ENCODE measurements at places on chromosomes 5 and 9.

DNA sequence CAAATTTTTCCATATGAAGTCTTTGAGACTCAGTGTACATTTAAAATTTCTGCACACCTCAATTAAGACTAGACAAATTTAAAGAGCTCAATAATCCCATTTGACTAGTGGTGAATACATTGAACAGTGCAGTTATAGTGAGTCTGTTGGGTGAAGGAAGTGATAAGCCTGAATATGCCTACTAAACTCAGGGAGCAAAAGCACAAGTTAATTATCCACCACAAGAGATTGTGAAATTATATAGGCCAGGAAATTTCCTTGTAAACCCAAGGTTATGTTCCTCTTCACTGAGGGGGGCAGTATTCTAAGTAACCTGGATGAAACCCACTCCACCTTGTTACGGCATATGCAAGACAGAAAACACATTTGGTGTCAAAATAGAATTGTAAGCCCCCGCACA is 612.9 kb upstream of the DAB2 start:
- no peak for DNase-seq

DNA sequence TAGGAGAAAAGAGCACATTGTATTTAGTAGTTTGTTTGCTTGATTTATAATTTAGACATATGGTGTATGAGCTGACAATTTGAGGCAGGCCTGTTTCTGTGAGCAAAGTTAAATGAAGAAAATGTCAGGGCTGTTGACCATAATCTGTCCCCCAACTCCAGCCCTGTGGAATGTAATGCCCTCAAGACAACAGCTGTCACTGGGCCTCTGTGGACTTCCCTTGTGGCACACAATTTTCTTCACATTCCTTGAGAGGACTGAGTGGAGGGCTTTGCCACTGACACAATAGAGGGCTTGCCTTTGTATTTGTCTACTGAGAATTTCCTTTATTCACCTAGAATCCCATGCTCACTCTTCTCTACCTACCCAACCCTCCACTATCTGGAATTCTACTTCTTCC is 141.2 kb upstream of the CD180 start:
- no peak for DNase-seq

DNA sequence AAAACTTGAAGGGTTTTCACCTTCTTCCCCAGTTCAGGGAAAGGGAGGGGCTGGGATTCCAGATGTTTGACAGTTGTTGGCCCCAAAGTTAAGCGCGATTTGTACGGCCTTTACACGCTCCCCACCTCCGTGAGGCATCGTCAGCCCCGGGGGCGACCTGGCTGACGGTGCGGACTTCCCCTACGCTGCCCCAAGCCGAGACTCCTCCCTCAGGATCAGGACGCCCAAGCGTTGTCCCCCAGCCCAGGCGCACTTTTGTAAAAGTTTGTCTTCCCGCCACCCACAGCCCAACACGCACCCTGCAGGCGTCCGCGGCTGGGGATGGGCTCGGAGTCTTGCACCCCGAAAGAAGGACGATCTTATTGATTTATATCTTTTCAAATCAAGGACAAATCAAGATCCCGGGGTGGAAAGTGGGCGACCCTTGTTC is 713 bp downstream of the MOB3B start:
- DNase-seq: no peak

GRCh38 chr5:179270581-179271427 is 74.5 kb downstream of the ADAMTS2 start:
- DNase-seq: no peak

DNA sequence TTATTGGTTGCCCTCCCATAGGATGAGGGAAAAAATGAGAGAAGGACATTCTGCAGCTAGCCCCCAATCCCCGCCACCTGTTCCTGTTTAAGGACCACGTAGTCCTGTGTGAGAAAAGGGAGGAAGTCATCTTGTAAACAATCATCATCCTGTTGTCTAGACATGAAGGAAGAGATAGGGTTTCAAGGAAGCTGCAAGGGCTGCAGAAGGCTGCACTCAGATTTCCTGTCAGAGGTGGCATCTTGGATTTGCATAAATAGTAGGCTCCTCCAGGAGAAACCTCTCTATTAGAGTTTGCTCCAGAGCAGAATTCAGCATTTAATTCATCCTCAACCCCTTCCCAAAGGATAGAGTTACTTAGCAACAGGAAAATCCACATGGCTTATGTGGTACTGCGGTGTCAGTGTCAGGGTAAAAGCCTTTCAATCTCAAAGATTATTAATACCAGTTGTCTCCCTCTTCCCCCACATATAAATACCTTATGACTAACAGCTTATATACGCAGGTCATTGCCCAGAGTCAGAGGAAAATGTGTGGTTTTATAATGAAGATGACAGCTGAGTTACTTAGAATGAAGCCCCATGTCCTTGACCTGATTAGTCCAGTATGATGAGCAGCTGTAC is 4.6 kb upstream of the DNAJC18 start:
- peak; percentile 90 for DNase-seq

DNA sequence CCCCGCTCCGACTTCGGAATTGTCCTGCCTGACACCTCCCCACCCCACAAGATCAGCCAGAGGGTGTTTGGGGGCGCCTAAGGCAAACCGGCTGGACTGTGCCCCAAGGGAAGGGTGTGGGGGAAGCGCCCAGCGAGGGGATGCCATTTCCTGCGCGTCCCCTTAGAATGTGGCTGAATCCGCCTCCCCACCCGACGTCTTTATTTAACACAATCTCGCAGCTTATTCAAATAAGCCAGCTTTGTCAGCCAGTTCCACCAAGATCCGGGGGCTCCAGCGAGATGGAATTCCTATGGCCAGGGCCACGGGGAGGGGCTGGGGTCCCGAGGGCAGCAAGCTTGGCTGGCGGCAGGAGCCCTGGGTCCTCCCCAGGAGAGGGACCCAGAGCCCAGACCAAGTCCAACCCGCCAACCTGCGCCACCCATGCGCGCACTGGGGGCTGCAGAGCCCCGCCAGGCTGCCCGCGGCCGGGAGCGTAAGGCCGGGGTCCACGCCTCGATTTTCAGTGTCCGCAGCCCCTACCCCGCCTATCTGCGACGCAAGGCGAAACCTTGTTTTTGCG is 7.4 kb downstream of the IRX4 start:
- no peak for DNase-seq

DNA sequence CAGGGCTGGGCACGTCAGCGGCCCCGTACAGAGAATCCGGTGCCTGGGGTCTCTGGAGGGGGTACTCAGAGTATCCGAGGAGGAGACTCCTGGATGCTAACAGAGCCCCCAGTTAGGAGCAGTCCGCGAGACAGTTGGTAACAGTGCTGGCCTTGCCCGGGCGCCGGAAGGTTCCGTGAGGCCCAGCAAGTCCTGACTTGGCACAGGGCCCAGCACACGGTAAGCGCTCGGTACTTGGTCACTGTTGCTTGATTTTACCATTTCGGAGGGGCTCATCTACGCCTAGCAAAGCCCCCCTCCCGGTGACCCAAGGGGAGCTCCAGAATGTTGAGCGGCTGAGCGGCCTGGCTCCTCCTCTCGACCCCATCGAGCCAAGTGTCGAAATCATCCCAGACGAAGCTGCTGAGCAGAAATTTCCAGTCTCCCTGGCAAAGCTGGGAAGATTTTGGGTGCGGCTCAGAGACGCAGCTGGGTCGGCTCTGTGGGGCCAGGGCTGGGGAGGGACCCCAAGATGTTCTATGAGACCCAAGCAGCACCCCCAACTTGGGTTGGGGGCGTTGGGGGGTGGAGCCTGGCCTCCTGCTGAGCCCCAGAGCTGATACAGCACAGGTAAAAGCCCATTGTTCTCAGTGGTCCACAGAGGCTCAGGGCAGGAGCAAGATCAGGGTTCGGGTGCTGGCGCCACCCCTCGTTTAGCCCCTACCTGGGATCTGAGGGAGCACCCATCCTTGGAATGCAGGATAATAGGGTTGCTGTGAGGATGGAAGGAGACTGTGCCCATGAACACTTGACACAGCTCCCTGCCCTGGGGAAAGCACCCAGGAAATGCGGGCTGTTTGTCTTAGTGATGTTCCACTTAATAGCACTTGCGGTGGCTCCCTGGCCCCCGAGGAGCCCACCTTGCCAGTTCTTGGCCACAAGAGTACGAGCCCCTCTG is 137.2 kb downstream of the C9orf50 start:
- DNase-seq: no peak

- no peak for DNase-seq
These were observed 75.3 kb downstream of the ADAMTS2 start for GRCh38 chr5:179269781-179270543.

GRCh38 chr5:10118150-10118549 is 131.5 kb downstream of the ATPSCKMT start:
- no peak for DNase-seq

- no peak for DNase-seq
These were observed 11.9 kb upstream of the SRFBP1 start for GRCh38 chr5:121949885-121950284.

DNA sequence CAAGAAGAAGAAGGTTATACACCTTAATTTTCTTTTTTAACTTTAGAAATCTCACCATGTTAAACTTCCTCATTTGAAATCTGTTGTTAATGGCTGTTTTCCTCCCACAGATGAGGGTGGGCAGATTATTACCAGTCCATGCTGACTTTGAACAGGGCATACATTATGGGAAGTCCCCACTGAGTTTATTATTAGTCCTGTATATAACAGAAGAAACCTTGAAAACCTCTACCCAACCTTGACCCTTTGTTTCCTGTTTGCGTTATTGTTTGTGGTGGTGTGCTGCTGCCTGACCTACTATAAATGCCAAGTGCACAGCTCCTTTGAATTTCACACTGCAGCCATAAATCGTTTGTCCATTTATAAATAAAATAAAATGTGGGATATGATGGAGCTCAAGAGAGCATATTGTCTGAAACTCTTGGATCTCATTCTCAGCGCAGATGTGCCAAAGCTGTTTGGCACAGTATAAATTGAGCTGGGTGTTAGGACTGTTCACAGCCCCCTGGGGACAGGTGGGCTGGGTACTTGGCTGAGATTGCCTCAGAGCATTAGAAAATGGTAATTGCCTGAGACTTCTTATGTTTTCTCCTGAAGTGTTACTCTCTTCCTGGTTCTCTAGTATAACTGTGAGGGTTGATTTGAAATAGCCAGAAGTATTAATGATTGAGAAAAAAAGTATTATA is 139.6 kb downstream of the SPATA31D1 start:
- no peak for DNase-seq

DNA sequence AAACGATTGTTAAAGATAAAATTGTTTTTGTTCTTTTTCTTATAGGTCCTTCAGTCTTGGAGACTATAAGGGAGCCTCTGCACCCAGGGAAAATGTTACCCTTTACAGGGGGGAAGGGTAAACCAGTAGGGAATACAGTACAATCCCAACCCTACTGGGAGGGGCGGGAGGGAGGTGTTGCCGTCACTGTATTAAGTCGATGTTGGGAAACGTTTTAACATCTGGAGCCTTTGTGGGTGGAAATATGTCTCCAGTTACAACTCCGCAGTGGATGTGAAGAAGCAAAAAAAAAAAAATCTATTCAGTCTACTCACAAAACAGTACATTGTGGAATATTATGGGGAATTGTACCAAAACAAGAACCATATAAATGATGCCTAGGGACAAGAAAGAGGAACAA is 47.2 kb upstream of the FCHO2 start:
- peak; percentile 24 for DNase-seq

GRCh38 chr9:3479514-3480352 is 46.1 kb downstream of the RFX3 start:
- no peak for DNase-seq

DNA sequence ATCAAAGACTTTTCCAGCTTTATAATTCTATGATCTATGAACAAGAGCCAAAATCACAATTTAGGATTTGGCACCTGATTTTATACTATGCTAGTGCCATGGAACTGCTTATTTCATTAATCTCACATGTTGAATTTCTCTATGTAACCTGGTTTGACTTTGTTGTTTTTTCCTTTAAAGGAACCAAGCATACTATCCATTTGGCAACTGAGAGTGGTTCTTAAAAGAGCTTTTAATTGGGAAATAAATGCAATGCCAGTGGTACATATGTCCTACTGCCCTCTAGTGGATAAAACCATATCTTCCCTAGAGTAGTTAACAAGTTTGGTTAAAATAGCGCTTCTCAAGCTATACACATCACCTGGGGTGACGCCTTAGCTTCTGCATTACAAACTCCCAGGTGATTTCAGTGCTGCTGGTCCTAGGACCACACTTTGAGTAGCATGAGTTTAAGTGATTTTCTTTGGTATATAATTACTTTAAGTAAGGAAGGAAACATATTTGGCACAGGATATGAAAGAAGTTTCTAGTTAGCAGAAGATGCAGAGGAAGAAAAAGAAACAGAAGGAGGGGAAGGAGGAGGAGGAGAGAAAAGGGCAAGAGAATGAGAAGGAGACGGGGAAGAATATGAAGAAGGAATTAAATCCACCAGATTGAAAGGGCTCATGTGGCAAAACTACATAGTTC is 56.8 kb downstream of the FGF10 start:
- DNase-seq: no peak

DNA sequence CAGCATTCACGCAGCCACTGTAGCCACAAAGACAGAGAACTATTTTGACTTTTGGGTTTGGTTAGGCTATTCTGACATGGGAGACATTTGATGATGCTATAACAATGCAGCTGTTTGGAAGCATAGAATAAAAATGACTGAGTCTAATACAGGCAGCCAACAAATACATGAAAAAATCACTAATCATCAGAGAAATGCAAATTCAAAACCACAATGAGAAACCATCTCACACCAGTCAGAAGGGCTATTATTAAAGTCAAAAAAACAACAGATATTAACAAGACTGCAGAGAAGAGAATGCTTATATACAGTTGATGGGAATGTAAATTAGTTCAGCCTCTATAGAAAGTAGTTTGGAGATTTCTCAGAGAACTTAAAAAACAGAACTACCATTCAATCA is 107.1 kb upstream of the POC5 start:
- no peak for DNase-seq

DNA sequence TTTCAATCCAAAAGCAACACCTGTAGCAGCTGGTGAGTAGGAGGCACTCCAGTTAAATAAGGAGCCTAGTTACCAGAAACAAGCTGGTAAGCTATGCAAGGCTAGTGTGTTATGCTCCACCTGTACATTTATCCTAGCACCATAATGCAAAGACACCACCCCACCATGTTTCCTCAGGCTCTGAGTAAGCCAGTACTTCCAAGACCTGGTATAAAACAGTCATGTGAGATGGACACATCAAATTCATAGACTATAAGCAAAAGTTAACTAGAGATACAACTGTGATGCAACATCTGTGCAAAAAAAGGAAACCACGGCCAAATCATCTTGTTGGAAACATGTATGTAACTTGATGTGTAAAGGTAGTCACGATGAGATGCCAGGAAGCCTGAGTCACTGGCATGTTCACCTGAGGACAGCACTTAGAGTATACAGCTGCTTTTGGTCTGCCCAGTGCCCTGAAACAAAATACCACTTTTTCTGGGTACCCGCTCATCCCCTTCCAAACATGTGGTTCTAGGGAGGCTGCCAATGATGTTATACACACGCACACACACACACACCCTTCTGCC is 66.1 kb downstream of the CDK5RAP2 start:
- no peak for DNase-seq

All from HFF-Myc (cell line).